Coronary artery (tissue), 2 donors: ENCODE measurements at places on chromosomes 2 and 18.

DNA sequence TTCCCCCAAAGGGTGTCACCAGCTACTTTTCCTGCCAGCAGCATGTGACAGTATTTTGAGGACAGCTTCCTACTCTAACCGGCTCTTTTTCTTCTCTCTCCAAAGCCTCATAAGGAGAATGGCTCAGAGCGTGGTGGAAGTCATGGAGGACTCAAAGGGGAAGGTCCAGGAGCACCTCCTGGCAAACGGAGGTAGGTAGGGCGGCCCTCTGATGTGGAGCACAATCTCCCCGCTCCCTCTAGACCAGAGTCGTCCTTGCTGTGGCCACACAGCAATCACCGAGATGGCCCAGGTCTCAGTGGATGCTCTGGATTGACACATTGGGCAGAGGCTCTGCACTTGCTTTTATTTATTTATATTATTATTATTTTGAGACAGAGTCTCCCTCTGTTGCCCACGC is 32.4 kb downstream of the ATP6V1C2 start:
- DNase-seq = no peak

- DNase-seq = peak; percentile 22
Measured at GRCh38 chr2:239894276-239894675, 130.9 kb downstream of the NDUFA10 start.

DNA sequence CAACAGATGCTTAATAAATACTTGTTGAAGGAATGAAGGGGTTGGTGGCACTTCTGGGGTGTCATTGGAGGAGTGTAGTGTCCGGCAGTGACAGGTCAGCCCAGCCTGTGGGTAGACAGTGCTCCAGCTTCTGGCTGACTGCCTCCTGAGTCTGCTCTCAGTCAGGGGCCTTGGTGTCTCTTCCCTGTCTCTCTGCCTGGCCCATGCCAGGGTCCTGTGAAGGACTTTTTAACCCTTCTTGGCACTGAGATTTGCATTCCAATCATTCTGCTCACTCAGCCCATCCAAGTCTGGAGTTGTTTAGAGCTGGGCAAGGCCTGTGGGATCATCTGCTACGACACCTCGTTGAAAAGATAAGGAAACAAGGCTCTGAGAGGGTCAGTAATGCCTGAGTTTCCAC is 1.4 kb upstream of the KCNK3 start:
- DNase-seq = no peak

- DNase-seq = no peak
Measured at GRCh38 chr2:171810422-171811244, 83.4 kb downstream of the SLC25A12 start.

GRCh38 chr2:159506202-159506601 is 110.1 kb downstream of the BAZ2B start:
- no peak for DNase-seq

- no peak for DNase-seq
Measured at GRCh38 chr2:206217743-206218142, 56.7 kb upstream of the ZDBF2 start.

- no peak for DNase-seq
Measured at GRCh38 chr18:37335409-37335736, 230.2 kb downstream of the CELF4 start.

GRCh38 chr2:20671736-20672080 is 4.8 kb downstream of the GDF7 start:
- DNase-seq = no peak
